Cardiac septum (tissue), 1 donor: ENCODE measurements at places on chromosomes 12 and 14.

- no peak for DNase-seq
These were observed 17.6 kb downstream of the NINJ2 start for GRCh38 chr12:645563-646071.

DNA sequence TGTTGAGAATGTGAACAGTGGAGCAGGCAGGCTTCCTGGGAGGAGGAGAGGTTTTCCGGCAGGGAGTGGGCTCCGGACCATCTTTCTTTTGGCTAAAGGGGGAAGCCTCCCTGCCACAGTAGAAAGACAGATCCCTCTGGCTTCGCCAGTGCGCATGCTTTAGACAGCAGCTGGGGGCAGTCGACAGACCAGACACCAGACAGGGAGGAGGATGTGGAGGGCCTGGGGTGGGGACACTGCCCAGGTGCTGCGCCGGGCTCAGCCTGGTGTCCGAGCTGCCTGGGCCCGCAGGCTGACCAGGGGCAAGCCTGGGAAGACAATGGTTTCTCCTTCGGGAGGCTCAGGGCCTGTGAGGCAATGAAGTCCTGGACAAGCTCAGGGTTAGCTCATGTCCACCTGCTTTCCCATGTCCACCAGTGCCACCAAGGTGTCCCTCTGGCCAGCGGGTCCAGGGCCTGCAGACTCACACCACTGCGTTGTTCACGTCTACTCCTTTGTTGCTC is 67.3 kb downstream of the PRIMA1 start:
- DNase-seq, result no peak

GRCh38 chr12:92136965-92137721 is 8.5 kb downstream of the BTG1 start:
- DNase-seq, result no peak

DNA sequence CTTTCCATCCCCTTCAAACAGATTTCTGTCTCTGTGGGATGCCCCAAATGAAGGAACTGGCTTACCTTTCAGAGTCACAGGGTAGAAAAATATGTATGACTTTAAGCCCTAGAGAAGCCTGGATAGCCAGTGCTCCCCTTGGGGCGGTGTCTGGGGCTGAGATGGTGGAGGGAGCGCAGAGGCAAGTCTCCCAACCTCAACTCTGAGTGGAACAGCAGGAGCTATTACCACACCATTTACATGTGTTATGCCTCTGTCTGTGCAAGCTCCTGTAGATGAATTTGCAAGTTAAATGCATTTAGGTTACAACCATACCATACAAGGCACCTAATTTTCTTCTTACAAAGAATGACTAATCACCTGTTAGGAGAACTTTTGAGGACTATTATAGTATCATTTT is 50.4 kb upstream of the CLMN start:
- DNase-seq, result no peak

GRCh38 chr12:56688846-56689109 is 694 bp upstream of the PTGES3 start:
- DNase-seq, result no peak

DNA sequence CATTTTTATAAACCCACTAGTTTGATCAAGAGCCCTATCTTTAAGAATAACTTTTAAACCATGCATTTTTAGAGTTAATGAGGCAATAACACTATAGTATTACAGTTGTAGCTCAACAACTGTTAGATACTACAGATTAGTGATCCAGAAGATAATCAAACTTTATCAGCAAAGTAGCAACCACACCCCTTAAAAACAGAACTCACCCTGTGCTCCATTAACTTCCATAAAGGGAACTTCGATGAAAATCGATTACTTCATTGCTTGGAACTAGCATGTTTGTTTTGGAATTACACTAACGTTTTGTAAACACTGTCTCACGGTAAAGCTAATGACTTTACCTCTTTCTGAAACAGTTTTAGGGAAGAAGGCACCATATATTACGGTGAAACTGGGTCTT is 1.4 kb downstream of the SGPP1 start:
- DNase-seq, result no peak

DNA sequence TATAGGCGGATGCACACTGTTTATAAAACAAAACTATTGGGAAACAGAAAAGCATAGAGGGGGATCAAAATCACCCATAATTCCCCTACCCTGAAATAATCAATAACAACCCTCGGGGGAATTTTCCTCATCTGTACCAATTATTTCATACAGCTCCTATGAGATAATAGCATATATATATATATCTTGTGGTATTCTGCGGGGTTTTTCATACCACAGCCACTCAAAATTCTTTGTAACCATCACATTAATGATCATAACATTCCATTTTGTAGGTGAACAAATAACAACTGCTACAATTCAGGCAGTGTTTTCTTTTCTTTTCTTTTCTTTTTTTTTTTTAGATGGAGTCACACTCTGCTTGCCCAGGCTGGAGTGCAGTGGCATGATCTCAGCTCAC is 35.3 kb downstream of the P2RX7 start:
- DNase-seq, result no peak

- no peak for DNase-seq
These were observed 111.6 kb downstream of the SCN8A start for GRCh38 chr12:51702587-51702986.

- DNase-seq, result no peak
These were observed 22.4 kb downstream of the OR10G2 start for GRCh38 chr14:21612324-21612723.

DNA sequence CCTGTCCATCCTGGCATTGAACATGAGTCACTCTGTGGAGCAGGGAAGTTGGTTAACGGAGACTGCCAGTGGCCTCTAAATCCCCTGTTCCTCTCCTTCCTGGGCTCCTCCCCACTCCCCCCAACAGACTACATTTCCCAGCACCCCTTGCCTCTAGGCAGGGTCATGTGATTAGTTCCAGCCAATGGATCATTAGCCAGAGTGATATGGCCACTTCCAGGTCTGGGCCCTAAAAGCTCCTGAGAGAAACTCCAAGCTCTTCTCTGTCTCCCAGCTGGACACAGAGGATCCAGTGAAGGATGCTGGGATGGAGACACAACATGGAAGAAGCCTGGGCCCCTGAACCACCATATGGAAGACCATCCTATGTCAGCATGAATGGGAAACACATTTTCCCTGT is 54.4 kb upstream of the RFLNA start:
- no peak for DNase-seq

- no peak for DNase-seq
These were observed 129.3 kb upstream of the HIF1A start for GRCh38 chr14:61565836-61566536.
